ENCODE measurements at places on chromosomes 1 and 21.

GRCh38 chr1:235259133-235259778 is 68.7 kb downstream of the ARID4B start:
- no peak for DNase-seq

DNA sequence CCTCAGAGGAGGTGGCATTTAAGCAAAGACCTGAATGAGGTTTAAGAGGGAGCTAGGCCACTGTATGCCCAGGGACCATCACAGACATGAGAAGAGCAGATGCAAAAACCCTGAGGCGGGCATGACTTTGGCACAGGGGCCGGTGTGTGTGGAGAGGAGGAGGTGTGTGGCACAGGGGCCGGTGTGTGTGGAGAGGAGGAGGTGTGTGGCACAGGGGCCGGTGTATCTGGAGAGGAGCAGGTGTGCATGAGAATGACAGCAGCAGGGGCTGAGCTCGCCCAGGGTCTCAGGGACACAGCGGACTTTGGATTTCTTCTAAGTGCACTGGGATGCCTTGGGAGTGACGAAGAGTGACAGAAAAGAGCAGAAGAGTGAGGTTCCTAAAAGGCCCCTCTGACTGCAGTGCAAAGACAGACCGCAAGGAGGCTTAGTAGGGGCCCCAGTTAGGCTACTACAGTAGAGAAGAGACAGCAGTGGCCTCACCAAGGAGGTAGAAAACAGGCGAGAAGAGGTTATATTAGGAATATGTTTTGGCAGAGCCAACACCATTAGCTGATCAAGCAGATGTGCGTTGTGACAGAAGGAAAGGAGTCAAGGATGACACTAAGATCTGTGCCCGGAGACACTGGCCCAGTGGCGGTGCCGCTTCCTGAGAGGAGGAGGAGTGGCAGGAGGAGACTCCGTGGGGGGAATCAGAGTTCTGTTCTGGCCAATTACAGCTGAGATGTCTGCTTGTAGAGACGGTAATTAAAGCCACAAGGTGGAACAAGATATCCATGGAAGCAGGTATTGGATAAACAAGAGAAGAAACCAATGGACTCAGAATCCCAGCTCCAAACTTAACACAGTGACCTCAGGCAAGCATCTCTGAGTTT is 18.4 kb downstream of the ZBTB17 start:
- DNase-seq = no peak

DNA sequence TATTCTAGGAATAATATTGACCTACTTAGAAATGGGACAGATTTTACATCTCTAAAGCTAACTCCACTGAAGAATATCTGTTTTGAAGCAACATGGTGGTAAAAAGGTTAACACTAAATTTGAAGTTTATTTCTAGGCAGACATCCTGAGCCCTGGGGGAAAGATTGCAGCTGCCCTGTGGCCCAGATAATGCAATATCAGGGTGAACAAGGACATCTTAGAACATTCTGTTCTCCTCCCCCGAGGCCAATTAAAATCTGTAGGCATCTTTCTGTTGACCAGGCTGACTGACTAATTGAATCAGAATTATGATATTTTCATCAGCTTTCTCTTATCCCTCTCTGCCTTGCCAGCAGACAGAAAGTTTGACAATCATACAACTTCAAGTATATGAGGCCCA is 149.8 kb upstream of the DUSP10 start:
- DNase-seq = peak; percentile 50

DNA sequence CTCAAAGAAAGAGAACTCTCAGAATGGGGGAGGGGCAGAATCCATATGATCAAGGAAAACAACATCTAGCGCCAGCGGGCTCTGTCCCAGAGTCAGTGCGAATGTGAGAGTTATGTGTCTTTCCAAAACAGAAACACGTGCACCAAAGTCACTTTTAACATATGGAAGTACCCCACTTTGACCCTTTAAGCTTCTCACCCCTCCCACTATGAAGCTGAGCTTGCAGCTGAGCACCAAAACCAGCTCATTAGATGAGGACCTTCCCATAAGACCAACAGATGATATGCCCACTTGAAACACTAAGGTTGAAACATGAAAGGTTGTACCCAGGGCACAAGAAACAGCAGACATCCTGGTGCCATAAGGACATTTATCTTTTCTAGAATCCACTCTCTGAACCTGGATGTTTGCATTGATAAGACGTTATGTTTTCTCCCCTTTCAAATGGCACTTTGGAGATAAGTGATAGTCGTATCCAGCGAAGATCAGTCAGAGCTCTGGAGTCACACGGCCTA is 171.0 kb downstream of the TGFBR3 start:
- DNase-seq = no peak

- peak; percentile 65 for DNase-seq
Observed at GRCh38 chr1:8905582-8906191, 27.2 kb upstream of the ENO1 start.

DNA sequence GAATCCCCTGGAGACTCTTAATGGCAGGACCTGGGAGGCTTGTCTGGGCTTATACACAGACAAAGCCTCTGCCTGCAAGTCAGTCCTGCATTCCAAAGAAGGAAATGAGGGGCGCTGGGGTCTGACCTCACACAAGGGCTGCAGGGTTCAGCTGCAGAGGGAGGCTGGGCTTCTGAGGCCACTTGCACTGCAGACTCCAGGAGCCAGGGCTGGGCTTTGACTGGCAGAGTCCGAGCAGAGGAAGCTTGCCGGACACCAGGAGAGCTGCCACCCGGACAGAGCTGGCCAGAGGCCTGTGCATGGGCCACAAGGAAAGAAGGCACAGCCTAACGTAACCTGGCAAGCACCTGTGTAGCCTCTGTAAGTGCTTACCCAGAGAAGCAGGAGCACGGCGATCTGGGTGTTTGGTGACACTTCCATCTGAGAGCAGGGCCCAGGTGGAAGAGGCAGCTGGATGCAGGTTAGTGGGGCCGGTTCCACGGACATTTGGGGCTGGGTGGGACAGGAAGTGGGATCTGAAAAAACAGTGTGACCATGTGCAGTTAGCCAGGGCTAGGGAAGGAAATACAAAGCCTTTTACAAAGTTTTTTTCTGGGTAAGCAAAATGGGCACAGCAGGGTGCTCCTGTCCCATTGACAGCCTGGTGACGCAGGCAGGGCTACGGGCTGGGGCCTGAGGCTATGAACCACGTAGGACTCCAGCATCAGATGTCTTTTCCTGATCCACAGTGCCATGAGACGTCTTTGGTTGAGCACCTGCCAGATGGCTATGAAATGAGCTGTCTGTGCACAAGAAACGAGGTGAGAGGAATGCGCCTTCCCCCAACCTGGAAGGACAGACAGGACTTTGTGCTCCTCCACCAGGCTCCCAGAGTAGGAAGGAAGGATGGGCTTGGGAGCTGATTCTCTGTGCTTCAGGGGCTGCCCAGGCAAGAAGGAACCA is 37.3 kb upstream of the LBR start:
- no peak for DNase-seq

DNA sequence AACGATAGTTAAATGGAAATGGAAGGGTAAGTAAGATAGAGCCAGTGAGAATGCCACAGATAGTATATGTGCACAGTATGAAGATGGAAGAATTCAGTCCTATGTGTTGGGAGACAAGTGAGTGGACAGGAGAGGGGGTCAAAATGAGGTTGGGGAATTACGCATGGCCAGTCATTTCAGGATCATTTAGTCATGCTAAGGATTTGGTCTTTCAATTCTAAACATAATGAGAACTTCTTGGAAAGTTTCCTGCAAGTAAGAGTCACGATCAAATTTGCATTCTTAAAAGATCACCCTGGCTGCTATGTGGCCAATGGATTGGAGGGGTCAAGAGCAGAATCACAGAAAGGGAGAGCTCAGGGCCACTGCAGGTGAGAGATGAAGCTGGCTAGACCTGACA is 64.0 kb upstream of the KCNK2 start:
- no peak for DNase-seq

GRCh38 chr21:45801129-45801964 is 157.8 kb downstream of the PCBP3 start:
- no peak for DNase-seq

- peak; percentile 28 for DNase-seq
Observed at GRCh38 chr21:16569679-16570078, 839.9 kb downstream of the USP25 start.

DNA sequence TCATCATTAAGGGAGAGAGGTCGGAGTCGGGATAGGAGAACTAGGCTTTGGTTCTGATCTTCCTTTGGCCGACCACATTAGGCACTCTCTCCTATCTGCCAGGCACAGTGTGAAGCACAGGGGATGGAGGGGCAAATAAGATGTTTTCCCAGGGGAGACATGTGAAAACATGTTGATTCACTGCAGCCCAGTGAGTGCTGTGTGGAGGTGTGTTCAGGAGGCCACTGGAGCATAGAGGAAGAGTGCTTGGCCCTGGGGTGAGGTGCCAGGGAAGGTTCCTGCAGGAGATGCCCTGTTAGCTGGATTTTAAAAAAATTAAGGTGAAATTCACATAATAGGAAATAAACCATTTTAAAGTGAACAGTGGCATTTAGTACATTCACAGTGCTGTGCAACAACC is 3.7 kb downstream of the VANGL2 start:
- DNase-seq = no peak

DNA sequence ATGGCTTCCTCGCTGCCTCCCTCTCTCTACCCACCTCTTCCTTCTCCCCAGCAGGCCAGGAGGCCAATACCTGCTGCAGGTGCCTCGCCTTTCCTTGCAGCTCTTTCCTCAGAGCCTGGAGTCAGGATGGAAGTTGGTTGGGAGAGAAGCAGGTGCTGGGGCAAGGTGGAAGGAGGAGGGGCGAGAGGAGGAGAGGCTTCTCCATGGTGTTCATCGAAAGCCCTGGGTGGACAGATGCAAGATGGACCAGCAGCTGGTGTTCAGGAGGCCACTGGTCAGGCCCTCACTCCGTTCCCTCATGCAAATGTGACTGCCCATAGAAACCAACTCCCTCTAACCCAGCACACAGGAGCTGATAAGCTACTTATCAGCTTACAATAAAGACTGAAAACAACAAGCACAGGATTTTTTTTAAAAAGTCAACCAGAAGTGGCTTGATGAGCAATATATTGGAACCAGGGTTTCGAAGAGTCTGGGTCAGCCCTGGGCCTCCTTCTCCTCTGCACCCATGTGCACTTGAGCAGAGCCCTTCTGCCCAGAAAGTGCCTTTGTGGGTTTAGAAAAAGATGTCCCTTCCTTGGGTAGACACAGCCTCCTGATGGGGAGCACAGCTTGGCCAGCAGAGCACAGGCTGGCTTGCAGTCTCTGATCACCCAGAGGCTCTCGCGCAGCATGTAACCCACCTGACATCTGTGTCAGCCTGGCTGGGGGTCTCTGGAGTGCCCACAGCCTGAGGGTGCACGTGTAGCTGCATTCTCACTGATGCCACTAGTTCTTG is 16.6 kb upstream of the GSTM4 start:
- DNase-seq = no peak

GRCh38 chr1:147389532-147390184 is 147.2 kb downstream of the CHD1L start:
- peak; percentile 61 for DNase-seq
